Hippocampal formation (tissue), 2 donors: ENCODE measurements at places on chromosomes 2 and 18.

- DNase-seq: no peak
Observed at GRCh38 chr2:72576459-72576858, 249.4 kb downstream of the EXOC6B start.

DNA sequence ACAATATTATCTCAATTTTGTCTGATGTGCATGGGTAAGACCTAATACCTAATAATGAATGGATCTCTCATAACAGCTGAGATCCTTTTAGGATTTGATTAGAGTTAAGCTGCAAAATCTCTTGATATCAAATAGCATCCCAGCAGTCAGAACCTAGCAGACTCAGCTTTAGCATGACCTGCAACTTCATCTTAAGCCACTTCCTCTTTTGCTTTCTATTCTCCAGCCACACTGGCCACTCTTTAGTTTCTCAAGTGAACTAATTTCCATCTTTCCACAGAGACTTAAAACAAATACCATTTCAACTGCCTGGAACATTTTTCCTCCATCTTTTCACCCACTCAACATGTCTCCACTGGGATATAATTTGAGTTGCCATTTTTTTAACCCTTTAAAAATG is 1251.6 kb upstream of the ZEB2 start:
- DNase-seq: no peak

- DNase-seq: no peak
Observed at GRCh38 chr2:118309257-118309945, 221.1 kb downstream of the INSIG2 start.

DNA sequence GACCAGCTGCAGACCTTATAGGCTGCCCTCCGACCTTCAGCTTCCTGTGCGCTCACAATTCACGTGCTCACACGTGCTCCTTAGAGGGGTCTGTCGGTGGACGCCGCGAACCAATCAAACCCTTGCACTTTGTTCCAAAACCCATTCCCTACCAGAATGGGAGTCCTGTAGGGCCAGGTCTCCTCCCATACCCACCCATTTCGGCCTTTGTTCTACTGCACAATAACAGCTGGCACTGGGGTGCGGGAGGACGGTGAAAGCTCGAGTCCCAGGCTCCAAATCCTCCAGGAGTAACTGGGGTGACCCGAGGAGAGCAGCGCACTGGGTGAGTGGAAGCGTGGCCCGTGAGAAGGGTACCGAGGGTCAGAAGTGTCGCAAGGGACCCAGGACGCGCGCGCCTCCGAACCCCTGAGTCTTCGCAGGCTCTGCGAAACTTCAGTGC is 13.0 kb downstream of the SIX3 start:
- no peak for DNase-seq

DNA sequence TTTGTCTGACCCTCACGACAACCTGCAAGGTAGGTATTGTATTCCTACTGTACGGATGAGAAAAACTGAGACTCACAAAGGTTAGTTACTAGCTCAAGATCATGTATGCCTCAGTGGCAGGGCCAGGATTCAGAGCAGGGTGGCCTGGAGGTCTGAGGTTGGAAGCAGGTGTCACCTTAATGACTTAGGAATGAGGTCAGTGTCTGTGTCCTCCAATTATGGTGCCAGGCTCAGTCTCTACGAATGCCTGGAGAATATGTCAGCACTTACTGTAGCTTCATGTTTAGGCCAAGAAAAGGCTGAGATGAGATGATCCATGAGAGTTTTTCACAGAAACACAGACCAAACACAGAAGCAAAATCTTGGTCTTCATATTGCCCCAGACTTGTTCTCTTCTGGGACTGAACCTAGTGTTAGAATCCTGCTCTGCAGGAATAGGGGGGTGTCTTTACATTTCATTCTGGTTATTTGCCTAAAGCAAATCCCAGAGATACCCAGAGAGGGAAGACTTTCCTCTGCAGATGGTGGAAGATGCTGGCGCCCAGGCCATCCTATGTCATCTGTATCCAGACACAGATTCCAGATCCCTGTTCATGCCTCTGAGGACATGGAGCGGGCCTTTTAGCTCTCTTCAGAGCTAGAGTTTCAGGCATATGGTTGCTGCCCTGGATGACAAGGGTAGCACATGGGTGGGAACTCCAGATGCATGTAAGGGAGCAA is 16.3 kb upstream of the RAB10 start:
- DNase-seq: no peak

DNA sequence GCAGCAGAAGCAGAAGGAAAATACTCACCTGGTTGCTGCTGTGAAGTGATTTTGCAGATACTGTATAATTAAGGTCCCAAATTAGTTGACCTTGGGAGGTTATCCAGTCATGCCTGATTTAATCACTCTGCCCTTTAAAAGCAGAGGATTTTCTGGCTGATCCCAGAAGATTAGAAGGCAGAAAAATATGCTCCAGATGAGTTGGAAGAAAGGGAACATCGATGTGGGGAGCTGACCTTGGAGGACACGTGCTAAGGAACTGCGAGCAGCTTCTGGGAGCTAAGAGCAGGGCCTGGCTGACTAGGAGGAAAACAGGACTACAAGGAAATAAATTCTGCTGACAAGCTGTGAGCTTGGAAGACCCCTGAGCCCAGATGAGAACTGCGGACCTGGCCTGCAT is 13.3 kb upstream of the DYM start:
- DNase-seq: no peak

DNA sequence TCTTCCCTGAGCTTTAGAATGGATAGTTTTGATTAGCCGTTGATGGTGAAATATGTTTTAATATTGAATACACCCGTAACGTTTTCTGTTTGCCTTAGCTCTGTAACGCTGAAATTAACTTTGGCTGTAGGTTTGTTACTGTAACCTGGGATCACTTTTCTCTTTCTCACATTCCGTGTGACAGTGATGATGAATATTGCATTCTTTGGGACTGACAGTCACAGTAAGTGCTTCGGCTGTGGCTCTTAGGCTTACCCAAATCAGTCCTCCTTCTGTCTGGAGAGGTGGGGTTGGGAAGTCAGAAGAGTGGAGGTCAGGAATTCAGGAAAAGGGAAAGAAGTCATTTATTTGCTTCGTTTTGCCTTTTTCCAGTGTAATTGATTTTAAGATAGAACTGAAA is 18.0 kb downstream of the RMC1 start:
- DNase-seq: no peak

- no peak for DNase-seq
Observed at GRCh38 chr2:10355471-10356438, 53.1 kb downstream of the HPCAL1 start.

DNA sequence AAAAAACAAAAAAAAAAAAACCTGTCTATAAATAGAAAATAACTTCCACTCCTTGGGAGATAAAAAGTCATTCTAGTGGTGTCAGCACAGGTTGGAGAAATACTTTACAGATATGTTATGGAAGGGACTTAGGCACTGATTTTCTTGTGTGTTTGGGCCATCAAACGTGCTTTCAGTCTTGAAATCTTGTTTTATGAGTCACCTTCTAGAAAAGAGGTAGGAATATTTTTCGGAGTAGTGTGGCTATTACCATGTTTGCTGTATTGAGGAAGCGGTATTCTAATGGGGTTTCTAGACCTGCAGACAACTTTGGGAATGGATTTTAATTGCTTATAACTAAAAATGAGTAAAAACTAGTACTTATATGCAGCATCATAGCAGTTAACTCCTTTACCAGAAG is 12.0 kb downstream of the HNMT start:
- DNase-seq: no peak

- no peak for DNase-seq
Observed at GRCh38 chr2:100017633-100018032, 124.8 kb downstream of the AFF3 start.

GRCh38 chr2:45344502-45344901 is 266.6 kb downstream of the SRBD1 start:
- no peak for DNase-seq

GRCh38 chr2:53942280-53942679 is 28.5 kb downstream of the PSME4 start:
- no peak for DNase-seq

GRCh38 chr2:199455545-199456382 is 2.0 kb downstream of the SATB2 start:
- no peak for DNase-seq

GRCh38 chr2:201257381-201257955 is 2.9 kb upstream of the CASP8 start:
- DNase-seq: no peak

GRCh38 chr2:75792146-75792545 is 81.4 kb upstream of the GCFC2 start:
- DNase-seq: no peak

- no peak for DNase-seq
Observed at GRCh38 chr18:62987859-62988258, 272.5 kb downstream of the PHLPP1 start.

DNA sequence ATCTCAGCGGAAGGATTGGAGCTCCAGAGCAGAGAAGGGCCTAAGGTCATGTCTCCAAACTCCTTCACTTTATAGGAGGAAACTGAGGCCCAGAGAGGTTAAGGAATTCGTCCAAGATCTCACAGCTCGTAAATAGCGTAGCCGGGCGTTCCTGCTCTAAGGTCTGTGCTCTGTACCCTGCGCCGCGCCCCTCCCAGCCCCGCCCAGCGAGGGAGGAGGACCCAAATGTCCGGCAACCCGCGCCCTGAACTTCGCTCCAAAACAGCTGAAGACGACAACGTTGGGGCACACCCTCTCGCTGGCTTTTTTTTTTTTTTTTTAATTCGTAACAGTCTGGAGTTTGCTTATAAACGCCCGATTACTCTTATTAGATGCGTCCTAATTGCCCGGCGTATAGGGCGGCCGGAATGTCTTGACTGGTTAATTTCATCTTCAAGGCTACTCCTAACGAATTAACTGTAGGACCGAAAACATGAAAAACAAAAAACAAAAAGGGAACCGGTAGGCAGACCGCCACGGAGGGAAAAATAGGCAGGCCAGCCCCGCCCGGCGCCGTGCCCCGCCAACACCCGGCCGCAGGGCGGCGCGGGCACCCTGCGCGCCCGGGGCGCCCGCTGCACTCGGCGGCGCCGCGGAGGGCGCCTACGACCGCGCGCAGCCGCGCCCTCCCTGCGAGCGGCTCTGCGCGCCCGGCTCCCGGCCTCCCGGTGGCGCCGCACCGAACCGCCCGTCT is 928 bp upstream of the FOSL2 start:
- peak; percentile 33 for DNase-seq

DNA sequence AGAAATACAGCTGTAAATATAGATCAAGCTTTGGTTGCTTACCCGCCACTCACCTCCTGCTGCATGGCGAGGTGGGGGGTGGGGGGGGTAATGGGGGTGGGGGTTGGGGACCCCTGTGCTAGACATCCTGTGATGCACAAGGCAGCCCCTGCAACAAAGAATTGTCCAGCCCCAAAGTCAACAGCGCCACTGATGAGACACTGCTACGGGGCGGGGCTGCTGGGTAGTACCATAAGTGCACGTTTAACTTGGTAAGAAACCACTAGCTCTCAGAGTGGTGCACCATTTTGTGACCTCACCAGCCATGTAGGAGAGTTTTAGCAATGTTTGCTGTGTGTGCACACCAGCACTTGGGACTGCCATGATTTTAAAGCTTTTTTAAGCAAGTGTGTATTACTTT is 40.3 kb downstream of the SNORC start:
- DNase-seq: no peak

GRCh38 chr2:110180036-110180435 is 24.8 kb downstream of the NPHP1 start:
- no peak for DNase-seq

- DNase-seq: no peak
Observed at GRCh38 chr2:131132729-131133128, 27.6 kb downstream of the PLEKHB2 start.

DNA sequence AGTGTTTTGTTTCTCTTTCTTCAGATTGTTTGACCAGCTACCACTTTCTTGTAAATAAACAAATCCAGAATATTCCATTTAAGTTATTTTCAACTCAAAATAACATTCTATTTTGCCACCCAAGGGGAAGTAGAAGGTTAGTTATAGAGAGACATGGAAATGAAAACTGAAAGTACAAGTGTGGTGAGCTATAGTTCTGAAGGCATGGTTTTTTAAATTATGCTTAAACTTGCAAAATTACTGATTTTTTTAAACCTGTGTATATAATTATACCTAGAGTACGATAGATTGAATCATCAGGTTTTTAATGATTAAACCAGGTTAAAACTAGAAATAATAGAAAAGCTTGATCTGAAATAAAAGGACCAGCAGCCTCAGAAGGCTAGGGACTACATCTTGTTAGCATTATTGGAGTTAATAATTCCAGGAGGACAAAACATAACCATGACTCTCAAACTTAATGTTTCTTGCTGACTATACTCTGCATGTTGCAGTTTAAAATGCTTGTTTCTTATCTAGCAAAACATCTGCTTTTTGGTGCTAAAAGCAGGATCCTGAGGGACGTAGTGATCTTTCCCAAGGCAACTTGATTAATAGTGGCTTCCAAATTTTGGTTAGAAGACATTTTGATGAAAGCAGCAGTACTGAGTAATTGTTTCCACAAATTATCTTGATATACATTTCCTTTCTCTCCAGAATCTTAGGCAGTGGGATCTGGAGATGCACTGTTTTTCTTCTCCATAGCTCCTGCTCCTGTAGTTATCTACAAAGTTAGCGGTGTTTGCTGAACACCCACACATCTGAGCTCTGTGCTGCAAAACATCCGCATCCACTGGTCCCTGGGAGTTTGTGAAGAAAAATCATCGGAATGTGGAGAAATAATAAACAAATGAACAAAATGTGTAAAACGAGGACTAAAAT is 327.2 kb upstream of the PKDCC start:
- DNase-seq: no peak

DNA sequence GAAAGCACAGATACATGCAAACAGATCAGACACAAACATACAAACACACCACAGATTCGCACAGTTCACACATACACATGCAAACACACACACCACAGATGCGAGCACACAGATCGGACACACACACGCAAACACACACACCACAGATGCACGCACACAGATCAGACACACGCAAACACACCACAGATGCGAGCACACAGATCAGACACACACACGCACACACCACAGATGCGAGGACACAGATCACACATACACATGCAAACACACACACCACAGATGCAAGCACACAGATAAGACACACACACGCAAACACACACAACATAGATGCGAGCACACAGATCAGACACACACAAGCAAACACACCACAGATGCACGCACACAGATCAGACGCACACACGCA is 149.0 kb downstream of the PXDN start:
- no peak for DNase-seq

- DNase-seq: no peak
Observed at GRCh38 chr18:50042611-50043010, 152.3 kb downstream of the MYO5B start.

- no peak for DNase-seq
Observed at GRCh38 chr2:120177001-120177621, 46.1 kb downstream of the TMEM185B start.

GRCh38 chr2:199581935-199582360 is 124.2 kb upstream of the SATB2 start:
- no peak for DNase-seq
